ENCODE measurements at places on chromosomes 16 and 17. TPM values are rescaled to one million over a fixed set of nuclear protein-coding genes. Genes with fewer than 3 reads are reported as not detected.

Gene TNS4
- 1.8 TPM for total RNA-seq

Gene GGT6
- total RNA-seq: 6.9 TPM

Gene HIC1
- 38.4 TPM for total RNA-seq

Gene RMI2
- 9.4 TPM for total RNA-seq

Gene SMYD4
- total RNA-seq: 16.1 TPM

Gene SLFN14
- 1.0 TPM for total RNA-seq

Gene SLC4A1
- 23.6 TPM for total RNA-seq

Gene TPSD1
- total RNA-seq: 0.66 TPM

Gene GCGR
- 0.27 TPM for total RNA-seq

Gene DNASE1L2
- 1.2 TPM for total RNA-seq

Gene EME1
- total RNA-seq: 4.3 TPM

Gene CHD9NB
- 0.93 TPM for total RNA-seq

Gene TIMP2
- 119 TPM for total RNA-seq
